Brain microvascular endothelial cell (primary cell): ENCODE measurements at places on chromosomes 2 and 18.

DNA sequence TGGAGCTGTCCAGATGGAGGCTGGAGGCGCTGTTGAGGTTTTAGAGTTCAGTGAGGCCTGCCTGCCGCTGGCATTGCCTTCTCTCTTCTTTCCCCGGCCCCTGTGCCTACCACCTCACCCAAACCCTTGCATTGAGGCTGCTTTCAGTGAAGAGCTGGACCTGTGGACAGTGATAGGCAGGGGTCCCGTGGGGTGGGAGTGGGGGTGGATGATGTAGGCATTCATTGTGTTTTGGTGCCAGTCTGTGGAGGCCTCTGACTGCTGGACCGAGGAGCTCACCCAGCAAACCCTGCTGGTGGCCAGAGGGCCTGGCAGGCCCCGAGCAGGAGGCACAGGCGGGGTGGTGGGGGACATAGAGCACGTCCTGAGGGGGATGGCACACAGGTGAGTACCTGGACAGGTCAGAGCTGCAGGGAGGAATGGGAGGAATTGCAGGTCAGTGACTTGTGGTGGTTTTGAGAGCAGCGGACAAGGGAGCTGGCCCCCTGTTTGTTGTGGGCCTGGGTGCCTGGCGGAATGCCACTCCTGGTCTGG lies 35.6 kb downstream of the NGEF start:
- no peak for DNase-seq

DNA sequence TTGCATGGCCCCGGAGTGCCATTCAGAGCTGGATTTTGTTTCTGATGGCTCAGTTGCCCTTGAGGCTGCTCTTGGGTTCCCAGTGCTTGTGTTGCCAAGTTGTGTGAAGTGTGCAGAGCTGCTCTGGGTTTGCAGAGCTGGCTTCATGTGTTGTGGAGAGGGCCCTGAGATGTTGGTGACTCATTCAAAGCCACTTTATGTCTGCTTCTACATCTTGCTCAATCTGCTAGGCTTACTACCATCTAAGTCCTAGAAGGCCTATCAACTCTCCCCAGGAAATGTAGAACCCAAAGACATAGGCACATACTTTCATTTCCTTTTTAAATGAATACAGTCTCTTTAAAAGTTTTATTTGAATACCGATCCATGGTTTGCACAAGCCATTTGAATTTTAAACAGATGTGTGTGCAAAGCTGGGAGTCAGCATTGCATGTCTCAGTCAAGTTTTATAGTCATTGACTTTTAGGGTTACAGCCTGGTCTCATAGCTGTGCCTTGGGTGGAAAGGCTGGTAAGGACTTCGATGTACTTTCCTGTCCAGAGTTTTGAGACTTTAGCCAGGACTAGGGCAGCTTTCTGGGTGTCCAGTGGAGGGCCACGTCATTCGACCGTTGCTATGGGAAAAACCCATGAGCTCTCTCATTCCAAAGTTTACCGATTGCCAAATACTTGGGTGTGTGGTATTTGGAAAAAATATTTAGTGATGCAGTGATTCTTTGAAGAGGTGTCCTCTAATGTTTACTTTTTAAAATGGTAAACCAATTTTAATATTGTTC lies 105.0 kb downstream of the LTBP1 start:
- DNase-seq = peak; percentile 55

- no peak for DNase-seq
These were observed 1.1 kb upstream of the PPP3R1 start for GRCh38 chr2:68253219-68254068.

DNA sequence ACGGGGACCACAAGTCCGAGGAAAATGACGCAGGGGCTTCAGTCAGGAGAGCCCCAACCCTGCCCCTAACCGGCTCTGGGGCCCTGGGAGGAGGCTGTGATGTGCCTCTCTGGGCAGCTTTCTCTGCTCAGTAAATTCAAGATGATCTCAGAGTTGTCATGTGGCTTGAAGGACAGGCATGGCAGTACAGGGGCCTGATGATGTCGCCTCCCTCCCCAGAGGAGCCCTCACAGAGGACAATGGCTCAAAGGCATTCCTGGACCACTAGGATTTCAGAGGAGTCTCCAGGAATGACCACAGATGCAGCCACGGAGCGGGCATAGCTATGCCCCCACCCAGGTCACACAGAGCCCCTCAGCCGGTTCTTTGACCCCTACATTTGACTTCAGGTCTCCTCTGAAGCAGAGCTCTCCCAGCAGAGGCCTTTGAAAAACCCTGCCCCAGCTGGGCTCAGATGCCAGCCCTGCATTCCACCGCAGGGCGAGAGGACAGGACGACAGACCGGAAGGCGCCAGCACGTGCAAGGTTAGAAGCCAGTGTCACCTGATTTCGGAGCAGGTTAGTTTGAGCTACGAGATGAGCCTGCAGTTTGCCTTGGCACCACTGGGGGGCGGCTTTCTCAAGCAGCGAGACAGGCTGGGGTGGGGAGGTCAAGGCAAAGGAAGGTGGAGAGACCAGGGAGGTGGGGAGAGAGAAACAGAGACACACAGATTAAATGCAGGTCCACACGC lies 39.2 kb downstream of the BIN1 start:
- peak; percentile 59 for DNase-seq

- peak; percentile 72 for DNase-seq
These were observed 935 bp upstream of the RAMP1 start for GRCh38 chr2:237858294-237859081.

DNA sequence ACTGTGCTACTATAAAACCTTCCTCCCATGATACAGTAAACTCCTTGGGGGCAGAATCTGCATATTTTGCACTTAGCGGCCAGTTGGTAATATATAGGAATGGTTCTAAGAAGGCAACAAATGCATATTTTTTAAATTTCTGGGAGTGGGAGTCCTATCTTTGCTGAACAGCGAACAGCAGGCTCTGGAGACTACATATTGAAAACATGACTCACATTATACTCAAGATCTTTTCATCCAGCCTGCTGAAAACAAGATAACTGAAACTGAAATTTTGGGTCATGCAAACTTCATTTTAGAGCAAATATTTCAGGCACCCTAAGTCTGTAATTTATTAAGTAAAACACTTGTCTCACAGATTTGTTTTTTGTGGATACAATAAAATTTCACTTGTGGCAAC lies 122.2 kb downstream of the SATB2 start:
- no peak for DNase-seq

DNA sequence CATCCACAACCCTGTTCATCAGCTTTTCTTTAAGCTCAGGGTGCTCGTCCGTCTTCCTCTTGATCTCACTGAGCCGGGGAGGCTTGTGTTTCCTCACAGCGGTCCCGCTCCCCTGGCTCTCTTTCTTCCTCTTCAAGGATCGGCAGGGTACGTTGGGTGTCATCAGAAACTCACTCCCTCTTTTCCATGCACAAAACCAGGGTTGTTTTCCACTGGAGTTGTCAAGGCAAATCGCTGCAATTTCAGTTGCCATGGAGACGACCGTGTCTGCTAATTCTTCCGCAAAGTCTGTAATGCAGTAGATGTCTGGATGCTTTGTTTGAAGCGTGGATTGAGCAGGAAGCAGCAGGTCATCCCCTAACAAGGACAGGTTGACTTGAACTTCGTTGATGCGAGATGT lies 146.4 kb downstream of the DAW1 start:
- no peak for DNase-seq

GRCh38 chr2:37568565-37568964 lies 102.9 kb downstream of the CDC42EP3 start:
- no peak for DNase-seq

GRCh38 chr2:210442878-210443277 lies 33.7 kb downstream of the LANCL1 start:
- DNase-seq = no peak

- DNase-seq = no peak
These were observed 1.1 kb upstream of the TMEFF2 start for GRCh38 chr2:192195548-192196418.

DNA sequence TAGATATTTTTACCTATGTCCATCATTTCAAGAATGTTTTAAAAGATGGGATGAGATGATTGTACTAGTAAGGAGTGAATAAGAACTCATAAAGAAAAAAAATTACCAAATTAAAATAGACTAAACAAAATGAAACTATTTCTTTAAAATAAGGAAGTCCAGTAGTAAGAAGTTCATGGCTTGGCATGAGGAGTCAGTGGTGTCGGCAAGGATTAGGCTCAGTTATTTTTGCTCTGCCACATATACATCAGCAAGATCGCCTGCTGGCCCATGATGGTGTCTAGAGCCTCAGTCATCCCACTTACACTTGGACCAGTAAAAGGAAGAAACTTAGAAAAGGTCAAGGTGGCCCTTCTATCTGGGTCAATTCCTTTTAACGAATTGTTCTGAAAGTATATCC lies 300.9 kb upstream of the SLC8A1 start:
- no peak for DNase-seq

- peak; percentile 51 for DNase-seq
These were observed 41.9 kb downstream of the PRKD3 start for GRCh38 chr2:37282746-37283145.

DNA sequence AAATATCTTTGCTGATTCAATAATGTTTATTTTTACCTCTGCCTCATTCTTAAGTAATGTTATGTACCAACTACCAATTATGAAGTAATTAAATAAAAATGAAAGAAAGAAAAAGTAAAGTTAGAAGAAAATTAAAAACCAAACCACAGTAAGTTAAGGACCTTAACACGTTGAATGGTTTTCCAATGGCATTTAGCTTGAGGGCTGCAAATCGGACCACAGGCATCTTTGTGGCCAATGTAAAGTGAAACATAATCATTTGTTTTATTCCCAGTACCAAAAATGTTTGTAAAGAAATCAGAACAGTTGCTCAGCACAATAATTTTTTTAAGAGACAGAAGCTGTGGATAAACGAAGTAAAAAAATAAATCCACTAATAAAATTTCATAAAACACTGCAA lies 1455.5 kb upstream of the ZEB2 start:
- no peak for DNase-seq

- DNase-seq = no peak
These were observed 351.5 kb downstream of the NR4A2 start for GRCh38 chr2:155980941-155981560.

DNA sequence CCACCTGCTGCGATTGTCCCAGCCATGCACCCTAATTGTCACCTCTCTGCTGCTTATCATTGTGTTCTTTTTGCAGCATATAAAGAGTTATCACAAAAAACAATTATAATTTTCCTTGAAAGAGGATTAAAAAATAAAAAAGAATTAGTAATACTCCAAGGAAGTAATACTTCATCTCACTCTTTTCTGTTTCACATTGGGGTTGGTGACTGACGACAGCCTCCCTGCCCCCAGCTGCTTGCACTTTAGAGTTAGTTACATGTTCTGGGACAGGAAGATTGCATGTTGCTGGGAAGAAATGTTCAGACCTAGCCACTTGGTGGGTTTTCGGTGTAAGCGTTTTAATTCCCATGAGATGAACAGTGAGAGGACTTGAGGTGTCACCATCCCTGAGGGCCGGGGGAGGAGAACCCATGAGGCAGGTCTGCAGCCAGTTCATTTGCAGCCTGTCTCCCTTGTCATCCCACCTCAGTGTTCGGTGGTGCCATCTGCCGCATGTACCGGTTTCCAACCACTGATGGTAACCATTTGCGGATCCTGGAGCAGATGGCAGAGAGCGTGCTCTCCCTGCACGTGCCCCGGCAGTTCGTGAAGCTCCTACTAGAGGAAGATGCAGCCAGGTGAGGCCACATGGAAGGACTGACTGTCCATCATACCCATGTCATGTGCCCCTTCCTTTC lies 69.1 kb downstream of the COA5 start:
- no peak for DNase-seq

GRCh38 chr2:236552212-236552542 lies 17.4 kb upstream of the ACKR3 start:
- no peak for DNase-seq

DNA sequence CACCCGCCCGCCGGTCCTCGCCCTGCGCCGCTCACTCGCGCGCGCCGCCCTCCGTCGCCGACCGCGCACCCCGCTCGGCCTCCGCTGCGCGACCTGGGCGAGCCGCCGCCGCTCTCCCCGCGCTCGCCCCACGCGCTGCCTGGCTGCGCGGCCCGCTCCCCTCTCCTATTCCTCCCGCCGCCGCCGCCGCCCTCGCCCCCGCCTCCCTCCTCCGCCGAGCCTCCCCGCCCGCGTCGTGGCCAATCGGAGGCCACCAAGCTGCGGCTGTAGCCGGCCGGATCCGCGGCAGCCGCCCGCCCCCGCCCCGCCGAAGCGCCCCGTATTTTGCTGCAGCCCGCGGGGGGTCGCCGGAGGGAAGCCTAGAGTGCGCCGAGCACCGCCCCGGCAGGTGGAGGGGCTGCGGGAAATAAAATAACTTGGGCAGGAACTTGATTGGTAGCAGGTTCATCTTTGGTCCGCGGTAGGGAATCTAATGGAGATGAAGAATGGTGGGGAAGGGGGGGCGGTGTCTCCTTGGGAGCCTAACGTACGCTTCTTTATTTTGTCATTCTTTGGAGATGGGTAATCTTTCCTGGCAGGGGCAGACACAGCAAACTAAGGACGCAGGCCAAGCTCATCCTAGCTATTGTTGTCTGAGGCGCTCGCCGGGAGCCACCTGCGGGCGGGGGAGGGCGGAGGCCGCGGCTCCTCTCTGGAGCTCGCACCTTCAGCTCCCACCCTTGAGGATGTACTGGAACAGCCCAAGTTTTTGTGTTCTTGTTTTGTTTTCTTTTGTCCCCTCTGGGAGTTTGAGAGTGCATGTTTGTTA lies 1.1 kb upstream of the CDH2 start:
- DNase-seq = peak; percentile 58

- no peak for DNase-seq
These were observed 214.8 kb upstream of the PID1 start for GRCh38 chr2:229485857-229486256.

- no peak for DNase-seq
These were observed 113.1 kb upstream of the XIRP2 start for GRCh38 chr2:166775176-166775575.

GRCh38 chr2:186853951-186854350 lies 5.0 kb upstream of the ZSWIM2 start:
- DNase-seq = no peak

GRCh38 chr2:11398750-11399437 lies 54.5 kb upstream of the ROCK2 start:
- no peak for DNase-seq

GRCh38 chr2:108835040-108835439 lies 48.5 kb downstream of the CCDC138 start:
- DNase-seq = no peak

DNA sequence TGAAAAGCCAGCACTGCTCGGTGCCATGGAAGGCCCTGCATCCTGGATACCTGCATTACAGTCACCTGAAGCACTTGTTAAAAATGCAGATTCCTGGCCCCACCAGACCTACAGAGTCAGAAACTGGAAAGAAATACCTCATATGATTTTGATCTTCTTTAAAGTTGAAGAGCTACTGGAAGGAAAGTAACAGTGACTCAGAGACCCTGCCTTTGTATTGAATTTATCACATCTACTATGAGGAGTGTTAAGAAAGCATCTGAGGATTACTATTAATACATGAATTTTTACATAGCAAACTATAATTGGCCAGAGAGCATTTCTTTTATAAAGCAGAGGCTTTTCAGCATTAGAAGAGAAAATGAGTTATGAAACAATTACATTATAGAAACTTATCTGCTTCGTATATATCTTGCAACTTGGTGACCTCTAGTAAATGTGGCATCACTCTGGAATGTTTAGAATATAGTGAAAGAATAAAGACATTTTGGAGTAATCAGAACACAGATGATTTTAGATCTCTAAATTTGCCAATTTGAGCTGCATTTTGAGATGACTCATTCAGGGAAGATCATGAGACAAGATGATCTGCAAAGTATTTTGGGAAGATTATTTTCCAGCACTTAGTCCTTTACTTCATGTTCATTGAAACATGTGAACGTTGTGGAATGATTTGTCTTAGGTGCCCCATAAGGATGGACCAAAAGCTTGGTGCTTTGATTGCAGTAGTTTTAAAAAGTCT lies 12.2 kb downstream of the PTPRM start:
- DNase-seq = no peak
